ENCODE measurements at places on chromosomes 5 and 9.

DNA sequence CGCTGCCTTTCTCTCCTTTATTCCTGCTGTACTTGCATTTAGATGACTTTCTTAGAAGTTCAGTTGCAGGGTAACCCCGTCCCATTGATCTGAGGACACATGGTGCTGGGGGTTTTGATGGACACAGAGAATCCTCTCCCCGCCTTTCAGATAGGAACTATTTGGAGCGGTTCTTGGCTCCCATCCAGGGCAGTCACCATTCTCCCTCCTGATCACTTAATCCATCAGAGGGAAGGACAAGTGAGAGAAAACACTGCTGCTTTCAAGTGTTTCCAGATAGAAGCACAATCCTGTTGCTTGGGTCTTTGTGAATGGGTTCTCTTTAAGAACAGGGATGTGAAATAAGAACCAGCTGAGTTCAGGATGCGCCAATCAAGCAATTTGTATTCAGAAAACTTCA lies 85.2 kb downstream of the IRX1 start:
- DNase-seq, result no peak

DNA sequence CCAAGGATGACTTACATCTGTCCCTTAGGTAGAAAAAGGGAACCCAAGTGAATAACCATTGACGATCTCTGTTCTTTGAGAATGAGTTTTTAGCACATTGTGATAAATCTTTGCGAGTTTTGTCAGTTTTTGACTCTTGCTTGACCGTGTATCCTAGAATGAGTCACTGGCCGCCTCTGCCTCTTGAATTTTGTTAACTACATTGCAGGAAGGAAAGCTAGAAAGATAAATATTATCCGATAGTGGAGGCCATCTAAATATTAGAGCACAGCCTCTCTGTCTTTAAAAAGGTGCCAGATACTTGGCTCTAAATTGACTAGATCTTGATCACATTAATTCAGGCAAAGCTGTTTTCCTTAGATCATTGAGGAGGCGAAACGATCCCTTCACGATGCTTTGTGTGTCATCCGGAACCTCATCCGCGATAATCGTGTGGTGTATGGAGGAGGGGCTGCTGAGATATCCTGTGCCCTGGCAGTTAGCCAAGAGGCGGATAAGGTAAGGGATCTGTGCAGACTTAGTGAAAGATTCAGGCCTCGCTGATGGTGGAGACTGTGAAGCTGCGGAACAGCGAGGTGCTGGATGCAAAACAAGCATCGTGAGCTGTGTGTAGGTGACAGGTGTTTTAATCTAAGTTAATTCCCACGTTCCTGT lies 12.2 kb downstream of the CCT5 start:
- DNase-seq, result no peak

GRCh38 chr9:134493461-134494272 lies 147.9 kb upstream of the COL5A1 start:
- no peak for DNase-seq

GRCh38 chr5:110872963-110873362 lies 134.2 kb downstream of the SLC25A46 start:
- DNase-seq, result no peak

- no peak for DNase-seq
These were observed 27.1 kb upstream of the F2R start for GRCh38 chr5:76688836-76689235.

DNA sequence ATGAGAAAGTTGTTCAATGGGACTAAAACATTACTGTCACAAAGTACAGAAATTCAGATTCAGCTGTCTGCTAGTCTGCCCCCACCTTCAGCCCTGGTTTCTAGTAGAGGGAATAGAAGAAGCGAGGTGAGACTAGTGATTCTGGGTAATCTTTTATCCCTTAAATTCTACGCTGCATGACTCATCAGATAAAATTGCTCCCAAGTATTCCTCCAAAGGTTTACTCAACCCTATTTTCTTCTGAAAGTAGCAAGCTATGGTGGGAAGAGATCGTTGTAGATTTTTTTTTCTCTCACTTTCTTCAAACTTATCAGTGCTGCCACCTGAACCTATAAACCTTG lies 318.9 kb upstream of the RIOK2 start:
- DNase-seq, result no peak

- no peak for DNase-seq
These were observed 27.2 kb downstream of the C6 start for GRCh38 chr5:41186143-41186542.

DNA sequence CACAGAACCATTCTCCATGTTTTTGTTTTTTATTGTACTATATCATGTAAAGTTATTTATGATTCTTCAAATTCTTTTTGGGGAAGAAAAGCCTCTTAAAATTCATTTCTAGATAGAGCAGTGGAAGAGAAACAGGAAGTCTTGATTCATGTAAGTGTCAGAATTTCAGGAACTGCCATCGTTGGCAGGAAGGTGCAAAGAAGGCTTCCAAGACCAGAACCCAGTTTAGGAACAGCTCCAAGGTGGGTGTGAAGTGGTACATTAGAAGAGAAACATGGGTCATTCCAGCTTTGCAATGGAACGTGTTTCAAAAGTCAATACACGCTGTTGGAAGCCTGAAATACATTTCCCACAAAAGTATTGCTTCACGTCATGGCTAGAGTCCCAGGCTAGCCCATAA lies 14.8 kb downstream of the SAXO1 start:
- DNase-seq, result no peak

- no peak for DNase-seq
These were observed 217.0 kb upstream of the NREP start for GRCh38 chr5:111973961-111974360.

DNA sequence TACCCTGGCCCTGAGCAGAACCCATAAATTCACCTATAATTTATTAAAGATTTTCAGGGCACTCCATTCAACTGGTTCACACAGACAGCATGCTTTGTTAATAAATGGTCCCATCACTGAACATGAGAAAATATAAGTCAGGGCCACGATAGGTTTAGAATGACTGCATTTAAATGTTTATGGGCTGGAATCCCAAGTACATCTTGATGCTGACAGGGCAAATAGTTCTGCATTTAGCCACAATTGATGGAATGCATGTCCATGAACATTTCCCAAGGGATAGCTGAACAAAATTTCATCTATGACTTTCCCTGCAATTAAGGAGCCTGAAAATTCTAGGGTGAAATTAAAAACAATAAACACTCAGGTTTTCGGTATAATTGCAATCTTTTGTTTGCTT lies 124.5 kb downstream of the CAAP1 start:
- no peak for DNase-seq

DNA sequence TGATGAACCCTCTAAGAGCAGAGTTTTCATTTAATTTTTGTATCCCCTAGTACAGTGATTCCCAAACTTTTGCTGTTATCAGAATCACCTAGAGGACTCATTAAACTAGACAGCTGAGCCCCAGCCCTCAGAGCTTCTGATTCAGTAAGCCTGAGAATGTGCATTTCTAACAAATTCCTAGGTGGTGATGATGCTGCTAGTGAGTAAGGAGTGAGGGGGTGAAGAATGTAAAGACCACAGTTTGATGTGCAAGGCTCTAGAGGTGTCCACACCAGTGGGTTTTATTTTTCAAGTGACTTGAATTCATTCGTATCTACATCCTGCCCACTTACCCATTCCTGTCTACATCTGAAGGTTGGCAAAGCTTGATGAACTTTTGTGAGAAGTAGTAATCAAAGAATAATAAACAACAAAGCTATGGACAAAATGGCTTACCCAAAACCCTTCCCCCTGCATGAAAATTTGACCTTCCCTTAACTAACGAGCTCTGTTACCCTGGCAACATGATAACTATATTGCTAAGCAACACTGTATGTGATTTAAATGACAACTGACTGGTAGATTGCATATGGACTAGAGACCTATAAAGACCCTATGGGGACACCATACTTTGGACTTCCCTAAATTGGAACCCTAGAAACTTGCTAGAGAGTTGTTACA lies 35.2 kb downstream of the DTWD2 start:
- no peak for DNase-seq

GRCh38 chr5:166166071-166166470 lies 2125.4 kb upstream of the WWC1 start:
- DNase-seq, result no peak

DNA sequence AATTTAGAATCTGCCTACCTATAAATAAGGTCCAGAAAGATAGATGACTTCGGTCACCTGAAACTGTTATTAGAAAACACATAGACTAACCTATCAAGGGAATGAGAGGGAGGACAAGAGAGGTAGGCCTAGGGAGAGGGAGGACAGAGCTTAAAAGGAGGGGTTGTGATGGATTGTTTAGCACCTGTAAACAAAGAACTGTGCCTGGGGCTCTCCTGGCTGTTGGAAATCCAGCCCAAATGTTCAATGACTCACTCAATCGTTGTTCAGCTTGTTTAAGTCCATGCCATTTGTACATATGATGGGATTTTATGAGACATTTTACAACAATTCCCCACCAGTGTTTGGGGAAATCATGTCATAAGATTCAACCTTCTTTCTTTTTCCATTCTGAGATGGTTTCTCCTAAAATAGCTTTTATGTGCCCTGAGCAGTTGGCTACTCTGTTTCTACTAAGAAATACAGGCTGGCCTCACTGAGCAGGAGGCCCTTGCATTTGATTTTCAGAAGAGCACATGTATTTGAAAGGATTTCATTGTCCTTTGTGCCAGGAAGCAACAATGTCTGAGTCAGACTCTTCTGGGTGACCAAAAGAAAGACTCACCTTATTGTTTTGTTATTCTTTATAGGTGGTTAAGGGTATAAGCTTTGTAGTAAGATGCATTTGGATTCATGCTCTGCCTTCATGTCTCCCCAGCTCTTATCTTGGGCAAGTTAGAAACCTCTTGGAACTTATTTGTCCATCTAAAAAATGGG lies 48.2 kb upstream of the GPR151 start:
- DNase-seq, result no peak

DNA sequence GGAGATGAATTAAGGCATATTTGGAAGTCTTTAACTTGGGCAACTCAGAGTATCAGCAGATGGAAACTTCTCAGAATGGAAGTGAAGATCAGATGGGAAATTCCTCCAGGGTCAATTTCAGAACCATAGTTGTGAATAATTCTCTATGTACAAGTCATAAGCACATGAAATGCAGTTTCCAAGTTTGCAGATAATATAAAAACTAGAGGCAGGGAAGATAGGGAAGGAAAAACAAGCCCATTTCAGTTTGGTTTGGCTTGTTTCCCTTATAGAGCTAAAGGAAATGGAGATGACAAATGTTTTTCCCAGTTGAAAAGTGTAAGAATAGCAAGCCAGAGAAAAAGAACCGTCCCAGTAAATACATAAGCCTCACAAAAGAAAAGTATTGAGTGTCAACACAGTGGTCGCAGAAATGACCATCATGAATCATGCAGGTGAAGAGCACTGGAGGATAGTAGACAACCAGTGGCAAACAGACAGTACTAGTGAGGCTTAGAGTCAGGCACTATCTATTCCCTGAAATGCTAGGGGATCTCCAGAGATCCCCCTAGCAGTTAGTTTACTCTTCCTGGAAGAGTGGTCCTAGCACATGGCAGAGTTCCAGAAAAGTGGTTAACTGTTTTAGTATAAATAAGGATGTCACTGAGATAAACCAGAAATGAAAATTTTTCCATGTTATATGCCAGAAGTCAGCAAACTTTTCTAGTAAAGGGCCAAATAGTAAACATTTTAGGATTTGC lies 245.9 kb downstream of the SAXO1 start:
- no peak for DNase-seq

DNA sequence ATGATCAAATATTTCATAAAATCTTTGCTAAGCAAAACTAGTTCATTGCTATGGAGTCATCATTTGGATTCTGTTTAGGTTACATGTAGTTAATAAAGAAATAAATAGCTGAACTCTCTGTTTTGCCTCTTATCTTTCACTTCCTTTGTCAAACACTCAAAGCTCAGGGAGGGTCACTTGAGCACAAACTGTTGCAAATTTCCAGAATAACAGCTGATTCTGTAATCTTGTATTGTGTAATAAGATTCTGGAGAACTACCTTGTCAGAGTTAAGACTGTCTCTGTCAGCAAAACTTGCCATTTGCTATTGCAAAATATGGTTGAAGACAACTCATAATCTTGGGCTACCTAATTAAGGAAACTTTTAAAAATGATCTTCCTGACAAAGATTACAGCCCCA lies 182.0 kb upstream of the MOCS2 start:
- no peak for DNase-seq

GRCh38 chr5:149289301-149289700 lies 17.6 kb downstream of the AFAP1L1 start:
- DNase-seq, result no peak

DNA sequence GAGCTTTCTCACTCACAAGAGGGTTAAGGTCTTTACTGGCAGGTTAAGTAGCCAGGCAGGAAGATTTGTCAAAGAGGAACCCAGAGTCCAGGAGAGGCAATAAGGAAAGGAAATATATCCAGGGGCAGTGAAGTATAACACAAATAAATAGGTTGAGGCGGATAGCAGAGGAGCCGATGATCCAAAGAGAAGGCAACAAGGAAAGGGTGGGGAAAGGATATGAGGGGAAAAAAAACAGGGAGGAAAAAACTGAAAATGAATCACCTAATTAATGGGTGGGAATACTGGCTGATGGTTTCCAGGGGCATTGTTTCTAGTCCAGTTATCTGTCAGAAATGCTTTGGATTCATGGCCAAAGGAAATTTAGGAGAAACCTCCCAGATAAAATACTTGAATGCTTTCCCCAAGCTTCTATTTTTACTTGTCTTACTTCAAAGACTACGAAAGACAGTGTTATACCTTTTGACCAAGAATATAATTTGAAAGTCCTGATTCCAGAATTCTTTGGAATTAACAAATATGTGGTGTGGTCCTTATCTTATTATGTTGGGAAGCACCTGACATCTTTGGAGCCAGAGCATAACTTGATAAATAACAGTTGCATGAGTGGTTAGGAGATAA lies 146.5 kb downstream of the AOPEP start:
- no peak for DNase-seq

DNA sequence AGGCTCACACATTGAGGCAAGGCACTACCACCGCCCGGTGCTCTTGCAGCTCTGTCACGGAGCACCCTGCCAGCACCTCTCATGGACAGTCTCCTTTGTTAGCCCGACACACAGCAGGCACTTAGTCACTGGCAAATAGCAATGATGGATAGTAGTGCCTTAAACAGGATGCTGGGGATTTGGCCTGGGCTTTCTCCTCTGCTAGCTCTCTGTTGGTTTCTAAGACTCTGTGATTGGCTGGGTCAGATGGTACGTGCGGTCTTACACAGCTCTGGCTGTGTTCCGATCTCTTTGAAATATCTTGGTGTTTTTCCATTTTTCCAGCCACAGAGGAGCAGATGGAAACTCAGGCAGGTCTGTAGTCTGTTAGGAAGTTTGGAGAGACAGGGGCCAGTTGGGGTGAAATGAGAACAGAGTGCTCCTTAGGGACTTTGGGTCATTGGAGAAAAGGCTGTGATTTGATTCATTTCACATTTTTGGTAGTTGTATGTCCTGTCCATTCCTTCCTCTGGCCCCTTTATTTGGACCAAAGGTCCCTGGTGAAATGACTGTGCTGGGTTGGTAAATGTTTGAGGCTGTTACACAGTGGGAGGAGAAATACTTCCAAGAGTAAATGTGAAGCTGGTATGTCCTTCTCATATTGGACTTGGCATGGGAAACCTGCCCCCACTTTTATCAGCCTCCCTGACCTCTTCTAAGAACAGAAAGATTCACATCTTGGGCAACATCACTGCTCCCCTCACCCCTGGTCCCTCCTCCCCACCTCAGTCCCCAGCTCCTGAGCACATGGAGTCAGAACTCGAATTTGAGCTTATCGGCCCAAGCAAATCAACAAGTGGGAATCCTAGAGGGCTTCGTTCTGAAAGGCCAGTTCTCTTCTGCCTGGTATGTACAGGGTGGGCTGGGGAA lies 3.4 kb downstream of the SMIM3 start:
- peak; percentile 80 for DNase-seq
